Panc1 (cell line): ENCODE measurements at places on chromosomes 5 and 9.

DNA sequence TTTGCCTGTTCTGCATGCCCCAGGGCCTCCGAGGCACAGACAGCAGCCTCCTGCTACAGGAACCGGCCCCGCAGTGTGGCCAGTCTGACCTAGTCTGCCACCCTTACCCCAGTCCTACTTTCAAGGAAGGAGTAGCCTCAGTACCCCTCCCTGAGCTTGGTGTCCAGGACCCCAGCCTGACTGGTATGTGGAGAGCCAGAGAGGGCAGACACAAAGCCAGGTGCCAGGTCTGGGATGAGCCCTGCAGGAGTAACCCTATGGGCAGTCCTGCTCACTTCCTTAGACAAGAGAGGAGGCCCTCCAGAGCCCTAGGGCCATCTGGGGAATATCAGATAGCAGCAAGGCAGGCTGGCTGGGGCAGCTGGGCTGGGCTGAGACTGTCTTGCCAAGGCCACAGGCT lies 67.8 kb downstream of the NRG2 start:
- no peaks in the 10 kb centered on the region for H3K4me1 ChIP-seq
- H3K4me3 ChIP-seq = no peak overlapping the region
- no peaks in the 10 kb centered on the region for H3K27me3 ChIP-seq
- H3K27ac ChIP-seq = no peak overlapping the region
- no peak for DNase-seq

DNA sequence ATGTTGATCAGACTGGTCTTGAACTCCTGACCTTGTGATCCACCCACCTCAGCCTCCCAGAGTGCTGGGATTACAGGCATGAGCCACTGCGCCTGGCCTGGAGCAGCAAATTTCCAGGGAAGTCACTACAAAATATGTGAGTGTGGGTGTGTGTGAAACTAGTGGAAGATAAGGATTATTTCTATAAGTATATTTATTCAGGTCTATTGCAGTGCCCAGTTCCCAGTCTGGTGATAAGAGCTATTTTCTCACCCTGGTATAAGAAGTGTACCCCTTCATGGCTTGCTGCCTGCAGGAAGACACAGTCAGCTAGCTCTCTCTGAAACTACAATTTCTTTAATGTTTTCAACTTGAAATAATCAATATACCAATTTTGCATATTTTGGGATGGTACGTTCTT lies 37.1 kb downstream of the TARS1 start:
- no peaks in the 10 kb centered on the region for H3K4me1 ChIP-seq
- DNase-seq = no peak
- H3K4me3 ChIP-seq = no peak overlapping the region
- H3K36me3 ChIP-seq = peaks cover 3% of the 10 kb centered on the region
- no peaks in the 10 kb centered on the region for H3K27me3 ChIP-seq
- no peak overlapping the region for H3K27ac ChIP-seq

GRCh38 chr5:93601802-93602155 lies 18.8 kb downstream of the NR2F1 start:
- no peak overlapping the region for H3K4me3 ChIP-seq
- DNase-seq = no peak
- H3K27me3 ChIP-seq = no peaks in the 10 kb centered on the region
- no peak overlapping the region for H3K27ac ChIP-seq
- H3K36me3 ChIP-seq = no peaks in the 10 kb centered on the region

DNA sequence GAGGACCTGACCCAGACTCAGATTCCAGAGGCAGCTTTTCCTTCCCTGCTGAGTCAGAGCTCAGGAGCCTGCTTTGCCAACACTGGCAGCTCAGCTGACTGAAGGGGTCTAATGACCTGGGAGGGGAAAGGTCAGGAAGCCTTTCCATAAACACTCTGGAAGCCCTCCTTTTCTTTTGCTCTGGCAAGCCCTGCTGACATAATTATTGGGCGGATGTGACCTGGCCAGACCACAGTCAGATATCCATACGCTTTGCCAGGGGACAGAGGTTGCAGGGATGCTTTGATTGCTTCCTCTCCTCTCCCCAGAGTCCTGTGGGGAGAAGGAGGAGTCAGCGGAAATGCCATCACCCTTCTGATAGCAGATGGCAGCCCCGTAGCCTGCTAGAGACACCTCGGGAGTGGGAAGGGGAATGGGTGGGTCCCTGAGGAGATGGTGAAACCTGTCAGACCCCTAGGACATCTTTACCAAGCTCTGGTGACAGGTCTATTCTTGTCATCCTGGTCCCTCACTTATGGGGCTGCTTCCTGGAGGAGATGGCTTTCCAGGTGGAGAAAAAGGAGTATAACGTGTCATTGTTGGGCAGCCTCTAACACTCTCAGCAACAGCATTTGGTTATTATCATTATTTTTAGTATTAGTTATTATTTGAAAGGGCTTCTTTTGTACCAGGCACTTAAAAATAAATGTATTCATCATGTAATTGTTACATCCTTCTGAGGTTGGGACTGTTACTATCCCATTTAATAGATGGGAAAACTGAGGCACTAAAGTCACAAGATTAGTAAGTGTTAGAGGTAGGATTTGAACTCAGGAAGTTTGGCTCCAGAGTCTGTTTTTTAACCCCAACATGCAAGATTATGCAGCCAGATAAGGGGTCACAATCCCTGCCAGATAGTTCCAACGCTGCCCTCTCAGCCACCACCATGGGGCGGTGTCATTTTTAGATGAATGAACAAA lies 11.6 kb downstream of the COL27A1 start:
- H3K27ac ChIP-seq = no peak overlapping the region
- H3K36me3 ChIP-seq = no peaks in the 10 kb centered on the region
- H3K4me1 ChIP-seq = peaks cover 4% of the 10 kb centered on the region
- no peak overlapping the region for H3K4me3 ChIP-seq

GRCh38 chr5:167730121-167730520 lies 561.3 kb upstream of the WWC1 start:
- H3K36me3 ChIP-seq = no peaks in the 10 kb centered on the region
- no peak overlapping the region for H3K27ac ChIP-seq
- DNase-seq = no peak

- no peaks in the 10 kb centered on the region for H3K4me1 ChIP-seq
- peaks cover 16% of the 10 kb centered on the region for H3K27me3 ChIP-seq
- no peak overlapping the region for H3K4me3 ChIP-seq
- H3K36me3 ChIP-seq = no peaks in the 10 kb centered on the region; the same call in 1 of the 2 replicates
- no peak for DNase-seq
Observed at GRCh38 chr5:147510885-147511284, 1.0 kb upstream of the DPYSL3 start.

DNA sequence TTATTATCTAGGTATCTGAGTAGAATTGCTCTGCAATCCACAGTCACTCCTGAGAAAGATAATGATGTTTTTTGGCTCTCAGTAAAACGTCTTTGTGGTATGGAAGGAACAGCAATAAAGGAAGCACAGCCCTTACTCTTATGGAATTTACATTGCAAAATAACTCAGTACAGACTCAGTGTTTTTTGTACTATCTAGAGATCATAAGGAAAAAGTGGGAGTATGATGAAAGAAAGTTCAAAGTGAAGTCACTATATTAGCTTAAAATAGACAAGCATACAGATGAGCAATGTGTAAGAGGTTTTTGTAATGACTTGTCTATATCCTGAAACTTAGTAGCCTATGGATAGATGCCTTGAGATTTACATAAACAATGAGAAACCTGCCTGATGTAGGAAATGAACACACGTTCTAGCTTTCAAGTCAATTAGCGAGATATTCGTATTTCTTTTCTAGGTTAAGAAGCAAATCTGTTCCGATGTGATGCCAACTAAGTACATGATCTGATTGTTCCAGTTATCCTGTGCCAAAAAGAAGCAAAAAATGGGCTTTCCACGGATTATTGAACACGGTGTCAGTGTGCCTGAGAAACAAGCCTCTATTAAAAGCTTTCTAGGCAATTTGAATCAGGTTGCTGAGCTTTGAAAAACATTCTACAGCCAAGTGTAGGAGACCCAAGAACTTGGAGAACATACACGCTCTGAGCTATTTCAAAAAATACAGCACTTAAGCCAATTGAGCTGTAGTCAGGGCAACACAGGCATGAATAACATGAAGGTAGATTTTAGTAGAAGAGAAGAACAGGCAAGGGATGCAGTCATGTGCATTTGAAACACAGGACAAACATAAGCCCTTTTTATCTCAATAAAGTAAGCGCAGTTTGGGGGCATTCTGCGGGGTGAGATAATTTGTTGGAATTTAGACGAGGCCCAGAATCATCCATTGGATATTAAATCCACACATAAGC lies 86.3 kb upstream of the TAF11L2 start:
- no peaks in the 10 kb centered on the region; the same call in 1 of the 2 replicates for H3K27me3 ChIP-seq
- no peak for DNase-seq
- no peaks in the 10 kb centered on the region for H3K36me3 ChIP-seq

GRCh38 chr9:108860764-108861163 lies 1.3 kb upstream of the ACTL7A start:
- no peak overlapping the region for H3K4me3 ChIP-seq
- H3K36me3 ChIP-seq = no peaks in the 10 kb centered on the region
- DNase-seq = no peak
- no peaks in the 10 kb centered on the region for H3K27me3 ChIP-seq
- no peak overlapping the region for H3K27ac ChIP-seq

GRCh38 chr5:96318569-96319110 lies 114.4 kb downstream of the PCSK1 start:
- DNase-seq = no peak
- H3K4me3 ChIP-seq = no peak overlapping the region
- no peak overlapping the region for H3K27ac ChIP-seq
- H3K4me1 ChIP-seq = no peaks in the 10 kb centered on the region

DNA sequence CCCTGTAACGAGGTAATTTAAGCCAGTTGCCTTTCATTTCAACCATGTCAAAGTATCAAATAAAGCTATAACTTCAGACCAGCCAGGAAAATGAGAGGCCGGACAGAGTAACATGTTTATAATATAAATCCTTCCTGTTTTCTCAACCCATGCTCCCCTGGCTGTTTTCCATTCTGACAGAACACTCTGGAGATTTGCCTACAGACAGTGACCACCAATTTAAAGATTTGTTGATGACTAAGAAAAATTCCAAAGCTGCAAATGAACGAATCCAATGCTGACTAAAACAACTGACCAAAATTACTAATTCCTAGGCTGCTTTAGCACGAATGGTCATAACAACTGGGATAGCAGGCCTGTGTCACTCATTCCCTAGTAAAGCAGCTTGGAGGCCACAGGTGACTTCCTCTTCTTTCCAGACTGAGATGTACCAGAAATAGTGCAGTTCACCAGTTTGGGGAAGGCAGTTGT lies 141.4 kb downstream of the AOPEP start:
- no peak for DNase-seq
- peak overlapping the region; percentile 96 for H3K27ac ChIP-seq
- H3K4me1 ChIP-seq = peaks cover 44% of the 10 kb centered on the region
- no peak overlapping the region for H3K4me3 ChIP-seq
- no peaks in the 10 kb centered on the region for H3K36me3 ChIP-seq

- no peak overlapping the region for H3K4me3 ChIP-seq
- no peaks in the 10 kb centered on the region; the same call in 1 of the 2 replicates for H3K36me3 ChIP-seq
- no peak for DNase-seq
- peaks cover 5% of the 10 kb centered on the region; the same call in 1 of the 2 replicates for H3K4me1 ChIP-seq
Observed at GRCh38 chr5:79518718-79519117, 4.8 kb upstream of the HOMER1 start.

DNA sequence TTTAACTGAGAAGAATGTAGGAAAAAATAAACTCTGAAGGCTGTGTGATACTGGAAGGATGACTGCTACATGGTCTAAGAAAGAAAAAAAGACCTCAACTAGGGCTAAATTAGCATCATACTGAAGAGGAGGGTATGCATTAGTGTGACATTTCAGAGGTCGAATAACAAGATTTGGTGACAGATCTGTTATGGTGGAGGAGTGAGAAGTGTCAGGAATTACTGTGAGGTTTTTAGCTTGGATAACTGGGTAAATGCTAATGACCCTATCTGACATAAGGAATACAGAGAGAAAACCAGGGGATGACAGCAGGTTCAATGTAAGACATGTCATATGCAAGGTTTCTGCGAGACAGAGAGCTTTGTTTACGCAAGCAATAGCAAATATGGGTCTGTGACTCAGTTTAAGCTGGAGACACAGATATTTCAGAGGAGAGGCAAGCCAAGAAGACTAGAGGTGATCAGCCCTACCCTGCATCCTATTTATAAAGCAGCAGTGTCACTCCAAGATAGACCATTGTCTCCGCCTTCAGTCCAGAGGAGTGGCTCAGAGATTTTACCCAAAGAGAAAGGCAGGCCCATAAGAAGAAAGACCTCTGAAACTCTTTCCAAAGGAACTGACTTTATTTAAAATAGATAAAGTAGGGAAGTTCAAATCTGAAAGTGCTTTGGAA lies 44.3 kb downstream of the FBN2 start:
- H3K4me3 ChIP-seq = no peak overlapping the region
- no peaks in the 10 kb centered on the region for H3K27me3 ChIP-seq
- H3K36me3 ChIP-seq = no peaks in the 10 kb centered on the region
- no peaks in the 10 kb centered on the region for H3K4me1 ChIP-seq

GRCh38 chr5:157485811-157486210 lies 25.8 kb downstream of the NIPAL4 start:
- H3K36me3 ChIP-seq = no peaks in the 10 kb centered on the region
- DNase-seq = no peak
- no peak overlapping the region for H3K27ac ChIP-seq
- no peaks in the 10 kb centered on the region for H3K27me3 ChIP-seq
- H3K4me3 ChIP-seq = no peak overlapping the region
- no peaks in the 10 kb centered on the region for H3K4me1 ChIP-seq

DNA sequence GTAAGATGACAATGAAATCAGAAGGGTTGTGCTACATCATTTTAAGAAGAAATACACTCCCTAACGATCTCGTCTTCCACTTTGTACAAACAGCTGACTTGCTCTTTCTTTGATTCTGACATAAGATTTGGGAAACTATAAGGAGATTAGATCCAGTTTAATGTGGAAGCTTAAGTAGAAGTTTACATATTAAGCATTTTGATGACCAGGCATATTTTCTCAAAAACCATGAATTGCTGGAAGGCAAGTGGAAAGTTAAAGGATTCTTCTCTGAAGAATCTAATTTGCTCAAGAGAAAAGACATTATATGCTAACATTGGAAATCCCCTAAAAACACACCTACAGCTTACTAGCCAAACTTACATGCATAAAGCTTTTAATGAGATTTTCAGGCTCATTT lies 531.9 kb upstream of the PTPRD start:
- no peaks in the 10 kb centered on the region for H3K4me1 ChIP-seq
- no peak overlapping the region for H3K4me3 ChIP-seq
- H3K27me3 ChIP-seq = no peaks in the 10 kb centered on the region
- no peak overlapping the region for H3K27ac ChIP-seq
- H3K36me3 ChIP-seq = no peaks in the 10 kb centered on the region
- no peak for DNase-seq

DNA sequence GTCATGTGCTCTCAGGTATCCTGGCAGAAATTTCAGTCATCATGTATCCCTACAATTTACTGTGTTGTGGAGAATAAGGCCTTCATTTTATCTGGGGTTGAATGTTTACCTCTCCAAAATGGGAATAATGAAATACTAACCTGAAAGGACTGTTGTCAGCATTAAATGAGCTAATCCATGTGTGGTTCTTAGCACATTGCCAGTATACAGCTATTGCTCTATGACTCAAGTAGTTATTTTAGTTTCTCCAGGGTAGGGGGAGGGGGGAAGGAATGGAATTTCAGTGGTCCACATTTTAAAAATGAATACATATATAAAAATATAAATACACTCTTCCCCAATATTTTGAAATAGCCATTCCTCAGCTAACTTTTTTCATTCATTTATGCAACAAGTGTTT lies 3.5 kb downstream of the PAM start:
- H3K27ac ChIP-seq = no peak overlapping the region
- peaks cover 5% of the 10 kb centered on the region; the same call in 1 of the 2 replicates for H3K36me3 ChIP-seq
- H3K4me1 ChIP-seq = peaks cover 20% of the 10 kb centered on the region
- no peak overlapping the region for H3K4me3 ChIP-seq
- no peaks in the 10 kb centered on the region for H3K27me3 ChIP-seq
